ENCODE measurements at places on chromosomes 7 and 10. TPM values are rescaled to one million over a fixed set of nuclear protein-coding genes. Genes with fewer than 3 reads are reported as not detected.
A peak's percentile ranks its signal among the peaks of the same experiment; 100 is the strongest.

TAS2R41 gene
- not detected for total RNA-seq

DNA sequence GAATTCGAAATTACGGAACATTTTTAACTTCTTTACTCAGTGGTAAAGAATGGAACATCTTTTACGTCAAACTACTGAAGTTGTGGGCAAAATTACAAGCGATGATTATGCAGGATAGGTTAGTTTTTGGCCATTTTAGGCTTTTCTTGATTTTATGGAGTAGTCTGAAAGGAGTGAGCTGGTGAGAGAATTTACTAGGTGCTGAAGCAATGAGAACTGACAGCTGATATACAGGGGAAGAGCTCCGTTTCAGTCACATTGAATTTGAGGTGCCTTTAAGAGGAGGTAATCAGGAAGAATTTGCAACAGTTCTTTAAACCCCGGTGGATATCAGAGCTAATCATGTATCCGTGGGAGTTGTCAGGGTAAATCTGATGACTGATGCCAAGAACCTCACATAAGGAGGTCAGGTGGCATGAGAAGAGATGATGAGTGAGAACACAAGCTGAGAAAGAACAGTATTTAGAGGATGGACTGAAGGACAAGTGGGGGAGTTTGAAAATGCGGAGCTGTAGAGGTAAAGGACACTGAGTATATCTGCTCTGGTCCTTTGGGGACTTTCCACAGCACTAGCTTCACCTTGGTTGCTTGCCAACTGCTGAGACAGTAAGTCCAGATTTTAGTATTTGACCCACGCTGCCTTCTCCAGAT is 104.3 kb downstream of the AHR start:
- no peak for DNase-seq

DNA sequence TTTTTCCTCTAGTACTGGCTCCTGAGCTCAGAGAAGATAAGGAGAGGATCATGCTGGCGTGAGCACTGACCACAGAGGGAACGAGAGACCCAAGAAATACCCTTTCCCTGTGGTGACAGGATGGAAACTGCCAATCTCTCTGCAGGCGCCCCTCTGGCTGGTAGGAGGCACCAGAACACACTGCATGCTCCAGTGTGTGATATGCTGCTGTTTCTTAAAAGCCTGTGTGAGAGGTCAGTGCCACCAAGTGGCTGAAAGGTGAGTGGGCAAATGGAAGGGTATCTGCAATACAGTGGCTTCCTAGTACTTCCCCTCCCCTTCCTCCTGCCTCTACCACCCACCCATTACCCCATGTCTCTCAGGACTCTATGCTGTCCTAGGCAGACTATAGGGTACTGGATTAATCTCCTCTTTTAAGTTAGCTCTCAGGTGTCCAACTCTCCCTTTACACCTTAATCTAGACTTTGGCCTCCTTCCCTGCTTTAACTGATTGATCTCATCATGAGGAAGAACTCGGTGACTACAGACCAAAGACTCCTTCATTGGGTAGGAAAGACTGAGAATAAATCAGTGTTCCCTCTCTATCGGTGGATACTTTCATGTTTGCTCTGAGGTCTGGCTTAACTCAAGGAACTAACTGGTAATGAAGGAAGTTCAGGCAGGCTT is 283.6 kb downstream of the ADRA2A start:
- peak; percentile 61 for DNase-seq

DNA sequence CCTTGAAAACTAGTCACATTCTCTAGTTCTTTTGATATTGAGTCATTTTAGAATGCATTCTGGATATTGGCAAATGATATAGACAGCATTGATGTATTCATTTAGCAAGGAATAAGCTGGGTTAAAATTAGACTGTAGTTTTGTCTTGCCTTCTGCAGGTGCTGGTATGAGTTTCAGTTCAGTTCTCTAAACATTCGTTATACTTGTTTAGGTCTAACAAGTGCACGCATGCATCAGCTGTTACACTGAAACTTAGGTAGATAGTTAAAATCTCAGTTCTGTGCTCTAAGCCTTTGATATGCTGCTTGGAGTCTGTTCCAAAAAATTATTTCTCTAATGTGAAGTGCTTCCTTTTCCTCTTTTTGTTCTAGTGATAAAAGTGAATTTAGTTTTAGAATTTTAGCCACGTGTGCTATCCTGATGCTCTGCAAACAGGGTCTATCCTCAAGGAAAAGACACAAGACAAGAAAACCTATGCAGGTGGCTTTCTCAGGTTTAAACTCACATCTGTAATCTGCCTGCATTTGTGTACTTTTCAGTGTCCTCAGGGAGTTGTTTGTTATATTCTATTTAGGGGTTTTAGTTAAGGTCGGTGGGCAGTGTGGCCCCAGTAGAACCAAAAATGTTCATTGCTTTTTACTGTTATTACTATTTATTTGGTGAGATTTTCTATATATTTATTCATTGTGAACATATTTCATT is 409.0 kb downstream of the CDC14C start:
- DNase-seq: no peak

- no peak for DNase-seq
Observed at GRCh38 chr10:97333351-97333600, 1.3 kb downstream of the FRAT2 start.

FAM25G gene
- total RNA-seq: not detected

GRCh38 chr7:91180746-91181145 is 83.5 kb upstream of the FZD1 start:
- no peak for DNase-seq

GRCh38 chr10:92697663-92698511 is 8.1 kb downstream of the HHEX start:
- DNase-seq: no peak

DNA sequence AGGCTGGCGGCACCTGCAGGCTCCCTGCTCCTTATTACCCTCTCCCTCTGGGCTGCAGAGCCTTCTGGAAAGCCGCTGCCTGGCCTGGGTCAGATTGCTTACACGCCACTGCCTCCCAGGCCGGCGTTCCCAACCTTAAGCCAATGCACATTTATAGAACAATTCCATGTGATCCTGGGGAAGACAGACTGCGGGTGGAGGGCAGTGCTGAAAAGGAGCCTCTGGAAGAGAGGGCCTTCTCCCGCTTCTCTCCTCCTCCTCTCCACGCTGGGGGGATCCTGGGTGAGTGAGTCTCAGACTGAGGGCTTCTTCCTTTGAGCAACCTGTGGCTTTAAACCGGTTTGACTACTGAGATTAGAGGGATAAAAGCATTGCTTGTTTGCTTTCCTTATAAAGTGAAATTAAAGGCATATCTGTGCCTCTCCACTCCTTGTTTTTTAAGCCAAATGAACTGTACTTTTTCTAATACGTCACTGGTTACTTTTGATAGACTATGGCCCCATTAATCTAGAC is 5.5 kb downstream of the TACC2 start:
- DNase-seq: peak; percentile 78

GRCh38 chr7:18494821-18495408 is 634 bp upstream of the HDAC9 start:
- no peak for DNase-seq

DNA sequence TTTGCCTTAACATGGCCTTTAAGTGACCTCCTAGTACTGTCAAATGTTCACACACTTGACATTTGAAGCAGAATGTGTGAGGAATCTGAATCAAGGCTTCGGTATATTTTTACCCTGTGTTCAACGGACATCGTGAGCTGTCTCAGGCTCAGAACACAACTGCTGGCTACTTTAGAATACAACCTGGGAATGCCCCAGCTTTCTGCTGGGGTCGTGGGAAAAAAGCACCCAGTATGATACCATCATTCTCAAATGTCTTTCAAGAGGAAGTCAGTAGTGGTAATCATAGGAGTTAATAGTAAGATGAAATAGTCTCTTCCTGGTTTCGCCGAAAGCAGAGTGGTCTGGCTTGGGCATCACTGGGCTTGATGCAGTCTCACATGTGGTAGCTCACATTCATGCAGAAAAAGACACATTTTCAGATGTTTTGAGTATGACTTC is 67.2 kb downstream of the CREB5 start:
- DNase-seq: no peak

DNA sequence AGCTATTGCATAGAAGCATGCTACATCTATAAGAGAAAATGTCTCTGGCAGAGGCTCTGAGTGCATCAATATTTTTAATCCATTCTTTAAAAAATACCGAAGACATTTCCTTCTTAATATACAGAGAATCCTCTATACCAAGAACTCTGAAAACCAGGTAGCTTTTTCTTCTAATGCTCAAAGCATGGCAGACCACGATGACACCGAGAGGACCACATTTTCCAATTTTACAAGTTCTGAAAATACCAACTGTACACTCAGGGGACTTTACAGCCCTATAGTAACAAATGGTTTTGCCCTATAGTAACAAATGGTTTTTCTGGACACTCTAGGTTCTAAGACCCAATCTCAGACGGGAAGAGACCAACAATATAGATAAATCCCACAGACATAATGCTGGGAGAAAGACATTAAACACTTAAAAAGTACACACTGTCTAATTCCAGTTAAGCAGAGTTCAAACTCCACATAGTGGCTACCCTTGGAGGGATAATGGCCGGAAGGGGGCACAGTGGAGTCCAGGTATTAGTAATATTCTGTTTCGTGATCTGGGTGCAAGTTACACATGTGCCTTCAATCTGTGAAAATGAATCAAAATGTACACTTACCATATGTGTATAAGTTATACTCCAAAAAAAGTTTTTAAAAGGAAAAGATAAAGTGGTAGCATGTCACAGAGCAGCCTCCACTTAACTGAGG is 26.2 kb downstream of the CCDC6 start:
- DNase-seq: no peak

- no peak for DNase-seq
Observed at GRCh38 chr10:108789919-108790318, 1133.4 kb downstream of the XPNPEP1 start.

Data from body of pancreas (tissue), 4 donors.